Stimulated activated CD8-positive, alpha-beta memory T cell treated with anti-CD3 and anti-CD28 coated beads, Interleukin-15, amount 100 ng/mL, for 24 hours (primary cell): ENCODE measurements at places on chromosomes 2 and 18.

GRCh38 chr2:121356058-121356640 is 71.1 kb upstream of the TFCP2L1 start:
- DNase-seq, result no peak

DNA sequence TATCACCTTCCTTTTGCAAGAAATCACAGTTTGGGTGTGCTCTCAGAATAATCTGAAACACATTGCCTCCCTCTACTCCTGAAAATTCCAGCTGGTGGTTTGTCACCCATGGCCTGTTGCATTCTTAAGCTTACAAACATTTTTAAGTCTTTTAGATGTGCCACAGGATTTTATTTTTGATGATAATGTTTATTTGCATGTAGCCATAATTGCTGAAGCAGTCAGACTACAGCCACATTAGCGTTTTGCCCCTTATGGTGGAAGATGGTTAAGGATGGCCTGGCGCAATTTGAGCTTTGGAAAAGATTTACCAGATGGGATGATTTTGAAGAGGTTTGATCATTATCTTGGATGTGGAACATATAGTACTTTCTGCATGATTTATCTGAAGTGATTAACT is 439.5 kb downstream of the MEIS1 start:
- DNase-seq, result no peak

- DNase-seq, result no peak
Measured at GRCh38 chr2:159256159-159256558, 30.3 kb downstream of the WDSUB1 start.

DNA sequence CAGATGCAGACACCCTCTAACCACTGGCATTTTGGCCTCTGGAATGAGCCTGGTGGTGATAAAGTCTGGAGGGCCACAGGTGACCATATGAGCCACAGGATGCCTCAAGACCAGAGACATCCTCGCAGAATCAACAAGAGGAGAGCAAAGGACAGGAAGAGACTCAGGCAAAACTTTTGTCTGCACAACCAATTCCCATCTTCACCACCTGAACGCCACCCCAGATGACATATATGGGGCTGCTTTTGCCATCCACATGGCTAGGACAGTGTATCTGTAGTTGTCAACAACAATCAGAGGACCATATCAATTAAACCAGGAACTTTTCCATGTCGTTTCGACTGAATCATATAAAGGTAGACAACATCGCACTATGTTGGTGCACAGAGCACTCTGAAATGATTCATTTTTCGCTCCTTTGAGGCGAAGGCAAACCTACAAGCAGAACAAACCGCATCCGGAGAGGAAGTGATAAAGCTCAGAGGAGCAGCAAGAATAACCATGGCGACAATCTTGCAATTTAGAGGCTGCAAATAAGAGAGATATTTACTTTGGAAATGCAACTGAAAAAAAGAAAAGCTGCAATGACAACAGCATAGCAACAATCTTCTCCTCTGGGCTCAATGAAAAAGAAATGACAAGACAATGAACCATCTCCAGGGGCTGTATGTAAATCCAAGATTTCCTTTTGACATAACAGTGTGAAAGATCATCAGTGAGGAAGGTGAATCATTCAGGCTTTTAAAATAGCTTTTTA is 204.5 kb downstream of the ARL4C start:
- no peak for DNase-seq

DNA sequence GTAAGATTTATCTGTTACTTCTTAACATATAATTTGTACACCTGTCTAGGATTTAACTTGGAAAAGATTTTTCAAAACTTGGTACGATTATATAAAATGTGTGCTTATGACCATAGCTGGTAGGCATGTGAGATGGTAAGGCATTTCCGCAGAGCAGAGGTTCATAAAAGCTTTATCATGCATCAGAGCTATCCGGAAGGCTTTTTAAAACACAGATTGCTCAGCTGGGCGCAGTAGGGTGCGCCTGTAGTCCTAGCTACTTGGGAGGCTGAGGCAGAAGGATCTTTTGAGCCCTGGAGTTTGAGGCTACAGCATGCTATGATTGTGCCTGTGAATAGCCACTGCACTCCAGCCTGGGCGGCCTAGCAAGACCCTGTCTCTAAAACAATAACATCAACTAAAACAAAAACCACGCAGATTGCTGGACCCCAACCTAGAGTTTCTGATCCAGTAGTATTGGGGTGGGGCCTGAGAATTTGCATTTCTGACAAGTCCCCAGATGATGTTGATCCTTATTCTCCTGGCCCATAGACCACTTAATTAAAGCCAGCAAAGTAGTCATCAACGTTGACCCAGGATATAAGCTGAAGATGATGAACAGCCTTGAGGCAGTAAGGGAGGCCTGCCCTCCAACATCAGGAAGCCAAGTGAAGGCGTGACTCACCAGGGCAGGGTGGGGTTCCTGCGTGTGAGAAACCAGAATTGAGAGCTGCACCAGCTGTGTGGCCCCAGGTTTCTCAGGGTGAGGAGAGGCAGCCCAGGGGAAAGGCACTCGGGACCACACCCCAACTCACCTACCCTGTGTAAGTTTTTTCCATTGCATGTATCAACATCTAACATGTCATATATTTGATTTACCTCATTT is 21.6 kb upstream of the SLC20A1 start:
- no peak for DNase-seq

DNA sequence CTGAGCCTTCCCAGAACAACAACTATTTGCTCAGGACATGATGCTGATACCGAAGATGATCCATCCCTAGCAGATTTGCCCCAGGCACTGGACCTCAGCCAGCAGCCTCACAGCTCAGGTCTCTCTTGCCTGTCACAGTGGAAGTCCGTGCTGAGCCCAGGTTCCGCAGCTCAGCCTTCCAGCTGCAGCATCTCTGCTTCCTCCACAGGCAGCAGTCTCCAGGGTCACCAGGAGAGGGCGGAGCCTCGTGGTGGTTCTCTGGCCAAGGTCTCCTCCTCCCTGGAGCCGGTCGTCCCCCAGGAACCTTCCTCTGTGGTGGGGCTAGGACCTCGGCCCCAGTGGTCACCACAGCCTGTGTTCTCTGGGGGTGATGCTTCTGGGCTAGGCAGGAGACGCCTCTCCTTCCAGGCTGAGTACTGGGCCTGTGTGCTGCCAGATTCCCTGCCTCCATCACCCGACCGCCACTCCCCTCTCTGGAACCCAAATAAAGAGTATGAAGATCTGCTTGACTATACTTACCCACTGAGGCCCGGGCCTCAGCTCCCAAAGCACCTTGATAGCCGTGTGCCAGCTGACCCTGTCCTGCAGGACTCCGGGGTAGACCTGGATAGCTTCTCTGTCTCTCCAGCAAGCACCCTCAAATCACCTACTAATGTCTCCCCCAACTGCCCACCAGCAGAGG is 15.4 kb downstream of the CEP68 start:
- no peak for DNase-seq

GRCh38 chr2:152278526-152278925 is 56.4 kb upstream of the FMNL2 start:
- no peak for DNase-seq

- no peak for DNase-seq
Measured at GRCh38 chr18:41767960-41768359, 187.1 kb upstream of the PIK3C3 start.

GRCh38 chr2:106541333-106541732 is 54.2 kb downstream of the CD8B2 start:
- no peak for DNase-seq

GRCh38 chr2:211688196-211688595 is 850.4 kb downstream of the ERBB4 start:
- no peak for DNase-seq

GRCh38 chr2:11850082-11850481 is 103.7 kb downstream of the LPIN1 start:
- no peak for DNase-seq

DNA sequence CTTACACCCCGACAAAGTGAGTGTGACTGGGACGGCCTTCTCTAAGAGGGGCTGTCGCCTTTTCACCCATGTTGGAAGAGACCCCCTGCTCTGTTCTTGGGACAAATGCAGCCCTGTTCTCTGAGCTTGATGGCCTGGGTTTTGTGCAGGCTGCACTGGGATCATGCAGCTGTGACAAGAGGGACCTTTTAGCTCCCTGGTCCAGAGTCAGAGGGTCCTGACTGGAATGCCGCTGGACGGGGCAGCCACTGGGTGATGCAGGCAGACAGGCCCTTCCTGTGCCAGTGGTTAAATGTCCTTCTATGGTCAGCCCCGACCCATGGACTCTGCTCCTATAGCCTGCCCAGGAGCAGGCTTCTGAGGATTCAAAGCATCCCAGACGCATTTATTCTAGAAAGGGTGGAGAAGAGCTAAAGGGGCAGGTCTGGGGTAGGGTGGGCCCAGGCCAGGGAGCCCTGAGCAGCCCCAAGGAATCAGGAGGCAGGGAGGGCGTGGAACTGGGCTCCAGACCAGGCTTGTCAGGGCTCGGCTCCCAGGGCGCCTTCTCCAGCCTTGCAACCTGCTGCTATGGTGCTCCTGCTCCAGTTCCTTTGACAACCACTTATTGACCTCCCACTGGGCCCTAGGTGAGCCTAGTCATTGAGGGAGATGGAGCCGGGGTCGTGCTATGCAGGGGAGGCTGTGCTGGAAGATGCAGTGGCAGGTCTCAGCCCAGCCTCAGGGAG is 277.9 kb upstream of the HS6ST1 start:
- DNase-seq, result no peak

DNA sequence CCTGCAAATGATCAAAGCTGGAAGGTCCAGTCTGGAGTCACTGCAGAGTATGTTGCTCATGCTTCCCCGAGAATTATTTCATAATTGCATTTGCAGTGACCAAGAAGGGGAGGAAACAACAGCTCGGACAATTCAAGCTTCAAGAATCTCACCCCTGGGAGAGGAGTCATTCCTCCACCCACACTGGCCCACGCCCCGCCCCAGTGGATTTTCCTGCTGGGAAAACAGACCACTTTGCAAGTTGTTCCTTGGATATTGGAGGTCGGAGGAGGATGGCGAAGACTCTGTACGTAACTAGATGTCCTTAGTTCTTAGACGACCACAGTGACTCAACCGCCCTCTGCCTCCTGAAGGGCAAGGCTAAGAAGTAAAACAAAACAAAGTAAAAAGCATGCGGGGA is 159.4 kb downstream of the TPO start:
- DNase-seq, result no peak

DNA sequence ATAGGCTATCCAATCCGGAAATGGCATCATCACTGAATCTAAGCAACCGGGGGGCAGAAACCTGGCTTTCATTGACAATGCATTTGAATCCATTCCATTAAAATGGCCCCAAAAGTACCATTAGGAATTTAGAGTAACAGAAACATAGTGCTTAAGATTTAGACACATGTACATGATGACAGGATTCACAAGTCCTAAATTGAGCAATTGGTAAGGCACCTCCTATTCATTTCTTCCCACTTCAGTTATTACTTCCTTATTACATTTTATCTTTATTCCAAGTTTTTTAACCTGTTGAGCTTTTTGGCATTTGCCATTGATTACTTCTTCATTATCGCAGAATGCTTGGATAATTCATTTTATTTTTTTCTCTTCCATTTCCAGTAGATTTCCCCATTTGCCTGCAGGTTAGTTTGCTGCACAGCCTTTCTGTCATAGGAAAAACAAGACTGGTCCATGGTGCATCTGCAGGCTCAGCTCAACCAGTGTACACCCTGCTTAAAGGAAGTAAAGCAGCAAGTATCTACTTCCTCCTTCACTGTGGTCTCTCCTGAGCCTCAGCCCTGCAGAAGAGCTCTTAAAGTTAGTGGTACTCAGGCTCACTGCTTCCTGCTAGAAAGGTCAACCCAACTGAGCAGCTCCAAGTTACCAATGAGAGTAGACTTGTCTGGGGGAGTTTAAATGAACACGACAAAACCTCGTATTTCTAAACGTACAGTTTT is 89.2 kb downstream of the DOCK10 start:
- DNase-seq, result no peak

- DNase-seq, result no peak
Measured at GRCh38 chr2:151976945-151977353, 121.9 kb downstream of the CACNB4 start.

DNA sequence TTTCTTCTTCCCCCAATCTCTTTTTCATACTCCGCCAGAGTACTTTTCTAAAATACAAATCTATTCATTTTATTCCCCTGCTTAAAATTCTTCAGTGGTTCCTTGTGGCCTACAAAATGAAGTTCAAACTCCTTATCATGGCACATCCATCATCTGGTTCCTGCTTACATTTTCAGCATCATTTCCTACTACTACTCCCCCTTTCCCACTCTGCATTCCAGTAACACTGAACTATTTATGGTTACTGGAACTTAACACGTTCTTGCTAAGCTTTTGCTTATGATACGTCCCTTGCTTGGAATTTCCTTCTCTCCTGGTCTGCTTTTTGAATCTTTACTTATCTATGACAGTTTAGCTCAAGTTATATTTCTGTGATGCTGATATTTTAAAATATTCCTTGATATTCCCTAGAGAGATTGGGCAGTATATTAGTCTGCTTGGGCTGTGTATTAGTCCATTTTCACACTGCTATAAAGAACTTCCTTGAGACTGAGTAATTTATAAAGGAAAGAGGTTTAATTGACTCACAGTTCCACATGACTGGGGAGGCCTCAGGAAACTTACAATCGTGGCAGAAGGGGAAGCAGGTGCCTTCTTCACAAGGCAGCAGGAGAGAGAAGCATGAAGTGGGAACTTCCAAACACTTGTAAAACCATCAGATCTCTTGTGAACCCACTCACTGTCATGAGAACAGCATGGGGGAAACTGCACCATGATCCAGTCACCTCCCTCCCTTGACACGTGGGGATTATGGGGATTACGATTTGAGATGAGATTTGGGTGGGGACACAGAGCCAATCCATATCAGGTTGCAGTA is 53.2 kb downstream of the BMPR2 start:
- DNase-seq, result no peak

DNA sequence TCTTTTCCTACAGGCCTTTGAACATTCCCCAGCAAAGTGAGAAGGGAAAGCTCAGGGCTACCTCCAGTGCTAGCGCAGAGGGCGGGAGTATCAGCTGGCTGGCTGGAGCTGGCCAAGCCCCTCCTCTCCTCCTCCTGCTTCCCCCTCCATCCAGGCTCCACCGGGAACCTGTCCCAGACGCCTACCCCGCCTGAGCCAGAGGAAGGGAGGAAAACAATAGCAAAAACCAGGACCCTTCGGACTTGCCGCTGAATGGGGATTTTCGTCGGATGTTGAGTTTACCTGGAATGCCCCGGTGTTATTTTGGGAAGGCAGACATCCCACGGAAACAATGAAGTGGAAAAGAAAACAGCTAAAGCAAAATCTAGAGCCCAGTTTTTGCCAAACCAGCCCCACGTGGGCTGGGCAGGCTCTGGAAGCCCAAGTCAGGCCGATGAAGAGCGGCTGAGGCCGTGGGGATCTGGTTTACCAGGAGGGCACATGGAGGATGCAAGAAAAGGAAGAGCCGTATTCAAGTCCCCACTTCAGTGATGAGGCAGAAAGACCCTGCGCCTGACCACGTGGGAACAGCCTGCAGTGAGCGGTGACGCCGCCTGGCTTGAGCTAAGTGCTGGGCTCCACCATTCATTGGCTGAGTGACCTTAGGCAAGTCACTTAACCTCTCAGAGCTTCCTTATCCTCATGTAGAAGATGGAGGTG is 100.4 kb upstream of the LCLAT1 start:
- no peak for DNase-seq
